SK-N-MC (cell line): ENCODE measurements at places on chromosomes 5 and 9.

GRCh38 chr5:159969966-159970365 is 39.0 kb upstream of the TTC1 start:
- no peak for DNase-seq

- no peak for DNase-seq
Observed at GRCh38 chr9:106535439-106535838, 327.5 kb upstream of the ZNF462 start.

GRCh38 chr9:96080364-96080763 is 204.9 kb downstream of the ERCC6L2 start:
- no peak for DNase-seq

DNA sequence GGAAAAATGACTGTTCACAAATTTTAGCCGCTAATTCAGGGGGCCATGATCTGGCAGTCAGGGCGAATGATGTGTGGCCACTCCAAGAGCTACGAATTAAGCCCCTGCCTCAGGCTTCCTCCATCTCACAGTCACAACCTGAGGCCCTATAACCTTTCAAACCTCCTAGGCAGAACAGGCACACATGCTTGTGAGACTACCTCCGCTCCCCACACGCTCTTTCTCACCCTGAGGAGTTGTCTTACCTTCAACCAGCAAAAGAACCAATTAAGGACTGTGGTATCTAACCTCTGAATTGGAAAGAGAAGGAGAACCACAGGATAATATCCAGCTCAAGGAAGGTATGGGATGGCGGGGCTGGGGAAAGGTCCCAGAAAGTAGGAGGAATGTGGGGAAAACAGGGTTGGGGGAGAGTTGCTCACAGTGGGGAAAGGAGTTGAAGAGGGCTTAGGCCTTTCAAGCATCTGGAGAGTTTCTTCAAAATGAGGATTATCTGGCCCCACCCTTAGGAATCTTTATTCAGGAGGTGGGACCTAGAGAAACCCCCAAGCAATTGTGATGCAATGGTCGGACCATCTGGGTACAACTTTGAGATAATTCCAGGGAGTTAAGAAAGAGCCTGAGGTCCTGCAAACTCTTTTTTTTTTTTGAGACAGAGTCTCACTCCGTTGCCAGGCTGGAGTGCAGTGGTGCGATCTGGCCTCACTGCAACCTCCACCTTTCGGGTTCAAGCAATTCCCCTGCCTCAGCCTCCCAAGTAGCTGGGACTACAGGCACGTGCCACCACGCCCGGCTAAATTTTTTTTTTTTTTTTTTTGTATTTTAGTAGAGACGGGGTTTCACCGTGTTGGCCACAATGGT is 5.5 kb downstream of the PCDH1 start:
- no peak for DNase-seq

DNA sequence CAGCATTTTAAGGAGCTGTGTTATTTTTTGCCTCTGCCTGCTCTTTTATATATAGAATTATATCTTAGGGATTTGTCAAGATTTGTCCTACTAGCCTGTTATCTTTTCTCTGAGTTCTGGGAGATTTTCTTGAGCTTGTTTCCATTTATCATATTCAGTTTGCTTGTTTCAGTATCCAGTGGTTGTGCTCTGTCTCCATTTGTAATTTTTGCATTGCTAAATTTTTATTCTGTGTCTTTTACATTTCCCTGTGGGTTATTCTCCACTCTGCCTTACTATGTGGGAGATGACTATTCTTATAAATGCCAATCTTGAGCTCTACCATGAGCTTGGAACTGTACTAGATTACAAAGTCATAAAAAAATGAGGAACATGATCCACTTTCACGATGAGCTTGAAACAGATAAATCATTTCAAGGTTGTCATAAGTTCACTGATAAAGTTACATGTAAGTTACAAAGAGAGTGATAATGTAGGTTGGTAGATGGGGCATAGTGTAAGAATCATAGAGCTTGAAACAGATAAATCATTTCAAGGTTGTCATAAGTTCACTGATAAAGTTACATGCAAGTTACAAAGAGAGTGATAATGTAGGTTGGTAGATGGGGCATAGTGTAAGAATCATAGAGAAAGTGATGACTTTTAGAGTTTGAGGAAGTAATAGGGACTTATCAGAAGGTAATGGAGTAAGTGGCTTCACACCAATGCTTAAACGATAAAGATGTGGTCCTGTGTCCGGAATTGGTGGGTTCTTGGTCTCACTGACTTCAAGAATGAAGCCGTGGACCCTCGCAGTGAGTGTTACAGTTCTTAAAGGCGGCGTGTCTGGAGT is 287.3 kb downstream of the ADGRV1 start:
- DNase-seq = no peak

DNA sequence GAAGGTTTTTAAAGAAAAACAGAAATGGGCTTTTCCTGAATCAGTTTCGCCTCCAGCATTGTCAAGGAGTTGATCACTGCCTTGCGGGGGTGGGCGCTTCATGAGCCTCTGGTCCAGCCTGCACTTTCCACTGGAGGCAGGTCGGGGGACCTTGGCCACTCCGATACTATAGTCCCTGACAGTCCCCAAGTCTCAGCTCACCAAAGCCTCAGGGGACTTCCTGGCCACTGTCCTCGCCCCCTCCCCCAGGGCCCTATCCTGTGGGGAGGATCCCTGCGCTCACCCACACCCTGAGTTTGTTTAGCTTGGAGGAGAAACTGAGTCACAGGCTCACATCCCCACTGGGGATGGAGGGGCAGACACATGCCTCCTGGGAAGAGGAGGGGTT is 1.4 kb downstream of the SLC6A19 start:
- DNase-seq = no peak

DNA sequence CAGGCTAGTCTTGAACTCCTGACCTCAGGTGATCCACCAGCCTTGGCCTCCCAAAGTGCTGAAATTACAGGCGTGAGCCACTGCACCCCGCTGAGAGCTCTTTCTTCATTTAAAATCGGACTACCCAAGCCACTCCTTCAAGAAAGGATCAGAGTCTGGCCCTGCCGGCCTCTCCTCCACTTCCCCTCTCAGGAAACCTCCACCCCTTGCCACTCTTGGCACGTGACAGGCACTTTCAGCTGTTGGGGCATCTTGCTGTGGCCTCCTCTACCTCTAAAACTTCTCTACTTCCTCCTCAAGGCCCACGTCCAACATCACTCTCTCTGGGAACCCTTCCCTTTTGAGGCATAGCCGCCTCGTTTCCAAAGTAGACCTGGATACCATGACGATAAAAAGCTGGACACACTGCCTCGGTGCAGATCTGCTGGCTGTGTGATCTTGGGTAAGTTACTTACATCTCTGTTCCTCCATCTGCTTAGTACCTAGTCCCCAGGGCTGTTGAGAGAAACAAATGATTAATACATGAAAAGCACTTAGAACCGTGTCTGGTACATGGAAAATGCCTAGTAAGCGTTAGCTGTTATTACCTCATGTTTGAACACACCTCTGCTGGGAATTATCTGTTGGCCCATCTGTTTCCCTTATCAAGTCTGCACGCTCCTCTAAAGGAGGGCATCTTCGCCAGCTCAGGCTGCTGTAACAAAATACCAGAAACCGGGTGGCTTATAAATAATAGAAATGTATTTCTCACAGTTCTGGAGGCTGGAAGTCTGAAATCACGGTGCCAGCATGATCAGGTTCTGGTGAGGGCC is 55.3 kb downstream of the SMIM23 start:
- DNase-seq = no peak

DNA sequence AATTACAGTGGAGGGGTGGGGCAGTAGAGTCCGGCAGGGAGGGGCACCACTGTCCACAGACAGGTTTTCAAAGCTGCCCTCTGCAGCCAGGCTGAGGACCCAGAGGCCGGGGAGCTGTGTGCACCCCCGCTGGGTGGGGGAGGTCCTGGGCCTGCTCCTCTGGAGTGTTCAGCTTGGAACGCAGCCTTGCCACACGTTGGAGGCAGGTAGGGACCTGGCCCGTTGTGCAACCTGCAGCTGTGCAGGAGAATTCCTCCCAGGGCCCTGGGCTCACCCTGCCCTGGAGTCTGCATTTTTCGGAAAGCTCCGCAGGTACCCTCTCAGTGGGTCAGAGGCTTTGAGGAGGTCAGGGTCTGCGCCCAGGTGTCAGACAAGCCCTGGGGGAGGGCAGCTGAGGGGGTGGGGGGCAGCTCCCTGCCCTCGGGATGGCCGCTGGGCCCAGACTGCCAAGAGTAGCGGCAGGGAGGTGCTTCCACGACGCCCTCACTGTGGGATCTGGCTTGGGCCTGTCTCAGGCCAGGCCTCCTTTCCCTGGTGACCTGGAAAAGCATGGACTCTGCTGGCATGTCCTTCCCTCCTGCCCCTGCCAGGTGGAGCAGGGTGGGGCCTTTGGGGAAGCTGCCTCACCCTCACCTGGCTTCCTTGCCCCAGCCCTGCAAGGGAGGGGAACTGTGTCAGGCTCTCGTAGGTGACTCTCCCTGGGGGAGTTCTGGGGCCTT is 29.5 kb downstream of the RXRA start:
- no peak for DNase-seq

GRCh38 chr5:95621839-95622629 is 2.1 kb downstream of the GPR150 start:
- DNase-seq = no peak

GRCh38 chr9:88503081-88503844 is 31.7 kb upstream of the NXNL2 start:
- no peak for DNase-seq

DNA sequence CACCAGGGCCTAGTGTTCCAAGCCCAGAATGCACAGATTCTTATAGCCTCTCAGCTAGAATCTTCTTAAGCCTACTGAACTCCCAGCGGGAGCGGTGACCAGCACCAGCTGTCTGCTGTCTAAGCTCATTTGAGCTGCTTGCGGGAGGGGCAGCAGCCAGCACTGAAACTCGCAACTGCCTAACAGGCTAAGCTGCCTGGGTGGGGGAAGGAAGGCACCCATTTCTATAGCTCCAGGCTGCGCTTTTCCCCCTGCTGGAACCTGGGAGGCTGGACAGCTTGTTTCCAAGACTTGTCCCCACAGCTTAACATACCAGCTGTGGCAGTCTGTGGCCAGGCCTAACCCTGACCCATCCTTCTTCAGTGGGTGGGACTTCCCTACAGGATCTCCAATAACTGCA is 512.9 kb downstream of the EFNA5 start:
- no peak for DNase-seq

- DNase-seq = no peak
Observed at GRCh38 chr9:71765693-71766092, 2.6 kb downstream of the CEMIP2 start.

- no peak for DNase-seq
Observed at GRCh38 chr5:99621772-99622681, 693.2 kb upstream of the CHD1 start.

- no peak for DNase-seq
Observed at GRCh38 chr5:140367256-140368013, 7.4 kb downstream of the SLC4A9 start.

GRCh38 chr9:85212887-85213286 is 528.9 kb downstream of the AGTPBP1 start:
- DNase-seq = no peak

GRCh38 chr5:147382776-147383175 is 127.1 kb downstream of the DPYSL3 start:
- no peak for DNase-seq

DNA sequence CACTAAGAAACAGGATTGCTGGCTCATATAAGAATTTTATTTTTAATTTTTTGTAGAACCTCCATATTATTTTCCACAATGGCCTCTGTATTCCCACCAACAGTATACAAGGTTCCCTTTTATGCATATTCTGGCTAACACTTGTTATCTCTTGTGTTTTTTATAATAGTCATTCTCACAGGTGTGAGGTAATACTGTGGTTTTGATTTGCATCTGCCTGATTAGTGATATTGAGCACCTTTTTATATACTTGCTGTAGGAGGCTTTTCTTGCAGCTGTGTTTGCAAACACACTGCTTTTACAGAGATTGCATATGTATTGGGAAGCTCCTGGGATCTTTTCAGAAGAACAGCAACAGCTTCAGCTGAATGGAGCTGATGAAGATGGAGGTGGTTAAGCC is 164.8 kb downstream of the DEPDC1B start:
- DNase-seq = no peak

DNA sequence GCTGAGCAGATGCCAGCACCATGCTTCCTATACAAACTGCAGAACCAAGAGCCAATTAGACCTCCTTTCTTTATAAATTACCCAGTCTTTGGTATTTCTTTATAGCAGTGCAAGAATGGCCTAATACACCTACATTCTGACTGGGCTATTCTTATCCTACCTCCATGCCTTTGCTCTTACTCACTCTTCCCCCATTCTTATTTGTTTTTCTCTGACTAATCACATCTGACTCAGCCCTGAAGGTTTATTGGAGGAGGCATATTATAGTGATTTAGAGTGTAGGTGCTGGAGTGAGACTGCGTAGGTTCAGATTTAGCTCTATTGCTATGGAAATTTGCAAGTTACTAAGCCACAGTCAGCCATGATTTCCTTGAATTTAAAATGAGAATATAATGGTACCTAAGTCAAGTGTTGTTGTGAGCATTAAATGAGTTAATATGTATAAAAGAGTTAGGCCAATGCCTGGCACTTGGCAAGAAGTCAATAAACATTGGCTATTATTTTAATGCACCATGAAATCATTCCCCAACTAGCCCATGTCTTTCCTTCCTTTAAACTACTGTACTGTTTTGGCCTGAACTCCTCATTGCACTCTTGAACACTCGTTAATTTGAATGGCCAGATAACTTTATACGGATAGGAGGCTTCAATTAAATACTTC is 531.2 kb upstream of the ZNF608 start:
- DNase-seq = no peak

GRCh38 chr5:74319076-74319475 is 321.5 kb downstream of the ENC1 start:
- DNase-seq = no peak

GRCh38 chr5:170614720-170615119 is 110.9 kb downstream of the KCNIP1 start:
- DNase-seq = no peak

- no peak for DNase-seq
Observed at GRCh38 chr9:136160381-136160841, 41.7 kb upstream of the TMEM250 start.

DNA sequence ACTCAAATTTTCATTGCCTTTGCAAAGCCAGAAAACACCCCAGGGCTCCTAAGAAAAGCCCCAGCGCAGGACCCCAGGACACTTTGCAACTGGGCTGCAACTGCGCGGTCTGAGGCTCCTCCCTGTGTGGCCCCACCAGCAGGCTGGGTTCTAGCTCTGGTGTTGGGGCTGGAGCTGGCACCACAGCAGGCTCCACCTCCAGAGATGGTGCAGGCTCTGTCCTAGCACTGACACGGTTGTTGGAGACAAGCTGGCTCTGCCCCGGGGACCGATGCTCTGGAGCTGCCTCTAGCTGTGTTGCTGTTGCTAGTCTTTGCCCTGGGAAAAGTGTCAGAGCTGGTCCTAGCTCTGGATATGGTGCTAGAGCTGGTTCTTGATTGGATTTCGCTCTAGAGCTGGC is 13.6 kb downstream of the LCN10 start:
- DNase-seq = no peak

DNA sequence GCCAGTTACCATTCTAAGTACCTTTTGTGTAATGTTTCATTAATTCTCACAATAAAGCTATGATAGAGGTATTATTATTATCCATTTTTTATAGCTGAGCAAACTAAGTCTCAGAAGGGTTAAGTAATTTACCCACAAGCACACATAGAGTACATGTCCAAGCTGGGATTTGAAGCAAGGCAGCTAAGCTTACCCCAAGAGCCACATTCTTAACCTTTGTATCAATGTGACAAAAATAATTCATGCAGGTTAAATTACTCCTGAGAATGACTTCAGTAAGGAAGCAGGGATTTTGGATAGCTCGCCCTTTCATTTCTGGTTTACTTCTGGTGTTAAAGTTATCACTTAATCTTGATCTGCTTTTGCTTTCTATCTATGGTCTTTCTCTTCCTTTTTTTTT is 141.9 kb downstream of the ACTBL2 start:
- DNase-seq = no peak
